ENCODE measurements at places on chromosomes 3 and 15. TPM values are rescaled to one million over a fixed set of nuclear protein-coding genes. Genes with fewer than 3 reads are reported as not detected.

Gene NRROS
- 26.5 TPM for total RNA-seq

Gene SLC22A14
- 0.15 TPM for total RNA-seq

Gene CLDN11
- total RNA-seq = not detected

Gene SLITRK3
- not detected for total RNA-seq

Gene CHRM5
- total RNA-seq = not detected

Gene FBLN2
- 0.19 TPM for total RNA-seq

Gene UBR1
- total RNA-seq = 33.3 TPM

Gene CSTA
- total RNA-seq = not detected

Gene TIMP4
- total RNA-seq = not detected

Gene TRPM1
- not detected for total RNA-seq

Gene NEIL1
- total RNA-seq = 11.6 TPM

Gene PPP1R14D
- not detected for total RNA-seq

Gene CYP1A1
- 3.3 TPM for total RNA-seq

Gene ERICH6
- 0.21 TPM for total RNA-seq

Gene GP5
- 1.4 TPM for total RNA-seq

Gene CCDC191
- 2.3 TPM for total RNA-seq

Gene INKA1
- total RNA-seq = 0.32 TPM

Gene DGKG
- 1.1 TPM for total RNA-seq

Gene UROC1
- not detected for total RNA-seq

Gene ASB14
- not detected for total RNA-seq

Gene EXD1
- total RNA-seq = not detected

Gene ANP32A
- 130 TPM for total RNA-seq
